ENCODE measurements at places on chromosomes 7 and 10.

- peak; percentile 77 for DNase-seq
Measured at GRCh38 chr7:98168181-98168903, 42.9 kb upstream of the BHLHA15 start.

DNA sequence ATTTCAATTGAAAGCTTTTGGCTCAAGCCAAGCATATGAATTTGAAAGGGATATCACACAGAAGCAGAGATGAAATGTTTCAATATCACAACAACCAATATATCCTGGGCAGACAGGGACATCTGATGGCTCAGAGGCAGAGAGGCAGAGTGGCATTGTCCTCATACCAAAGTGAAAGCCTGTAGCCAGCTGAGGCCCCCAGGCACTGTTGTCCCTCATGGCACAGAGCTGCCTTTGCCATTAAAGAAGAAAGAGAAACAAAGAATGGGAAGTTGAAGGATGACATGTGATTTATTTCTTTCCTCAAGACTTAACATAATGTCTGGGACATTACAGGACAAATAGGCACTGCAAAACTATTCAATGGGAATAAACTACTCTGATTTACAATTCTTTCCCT lies 504.3 kb upstream of the PCDH15 start:
- no peak for DNase-seq

GRCh38 chr10:124124123-124124768 lies 30.8 kb upstream of the CHST15 start:
- DNase-seq = no peak

DNA sequence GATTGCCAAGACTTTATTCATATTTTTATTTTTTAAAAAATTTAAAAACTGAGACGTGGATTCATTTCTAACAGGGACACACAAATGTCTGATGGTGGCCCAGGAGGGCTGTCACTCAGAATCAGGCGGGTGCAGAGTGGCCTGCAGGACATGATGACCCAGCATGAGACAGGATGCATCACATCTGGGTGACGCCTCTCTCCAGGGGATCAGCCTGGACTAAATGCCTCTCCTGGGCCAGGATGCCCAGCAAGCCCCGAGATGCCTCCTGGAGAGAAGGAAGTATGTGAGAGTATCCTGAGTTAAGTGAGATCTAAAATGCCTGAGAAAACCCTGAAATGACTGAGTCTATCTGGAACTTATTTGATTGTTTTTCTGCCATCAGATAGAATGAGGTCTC lies 16.9 kb upstream of the MTURN start:
- DNase-seq = no peak

DNA sequence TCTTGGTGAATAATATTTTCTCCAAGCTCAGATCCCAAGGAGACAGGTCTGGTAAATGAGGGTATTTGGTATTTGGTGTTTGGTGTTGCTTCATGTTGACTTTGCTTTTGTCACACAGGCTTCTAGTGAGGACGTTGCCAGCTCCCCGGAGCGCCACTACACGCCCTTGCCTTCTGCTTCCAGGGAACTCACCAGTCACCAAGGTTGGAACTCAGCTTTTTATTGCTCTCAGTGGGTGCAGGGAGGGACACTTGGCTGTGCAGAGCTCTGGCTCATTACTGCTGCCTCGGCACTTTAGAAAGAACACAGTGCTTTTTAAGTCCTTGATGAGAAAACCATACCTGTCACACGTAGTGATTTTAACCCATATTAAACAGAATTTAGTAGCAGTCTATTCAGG lies 892.9 kb downstream of the LRMDA start:
- DNase-seq = no peak

- no peak for DNase-seq
Measured at GRCh38 chr10:53033396-53033795, 260.8 kb upstream of the MBL2 start.

DNA sequence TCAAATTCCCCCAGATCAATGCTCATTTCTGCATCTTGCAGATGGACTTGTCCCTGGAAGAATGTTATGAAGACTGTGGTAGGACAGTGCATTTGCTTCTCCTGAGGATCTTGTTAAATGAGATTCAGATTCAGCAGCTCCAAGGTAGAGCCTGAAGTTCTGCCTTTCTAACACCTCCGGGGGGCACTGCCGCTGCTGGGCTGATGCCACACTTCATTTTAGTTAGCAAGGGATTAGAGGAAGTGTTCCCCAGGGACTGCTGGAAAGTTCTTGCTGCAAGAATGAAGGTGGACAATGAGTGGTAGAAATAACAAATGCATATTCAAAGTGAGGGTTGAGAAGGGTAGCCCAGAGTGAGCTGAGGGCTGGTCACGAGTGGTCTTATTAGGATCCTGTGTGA lies 434.3 kb upstream of the AKR1E2 start:
- no peak for DNase-seq

- DNase-seq = no peak
Measured at GRCh38 chr7:37671876-37672275, 11.7 kb upstream of the GPR141 start.

DNA sequence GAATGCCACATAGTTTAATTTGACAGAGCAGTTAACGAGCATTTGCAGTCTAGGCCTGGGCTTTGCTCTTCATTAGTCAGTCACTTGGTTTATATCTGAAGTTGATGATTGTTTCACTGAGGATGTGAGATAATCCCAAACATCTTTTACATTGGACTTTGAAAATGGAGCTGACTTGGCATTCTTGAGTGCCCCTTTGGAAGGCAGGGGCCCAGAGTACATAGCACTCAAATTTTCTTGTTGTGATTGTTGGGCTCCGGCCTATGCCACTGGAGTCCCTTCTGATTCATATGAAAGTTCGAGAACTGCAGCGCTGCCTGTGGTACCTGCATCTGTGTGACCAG lies 21.9 kb downstream of the DNAJB6 start:
- no peak for DNase-seq

DNA sequence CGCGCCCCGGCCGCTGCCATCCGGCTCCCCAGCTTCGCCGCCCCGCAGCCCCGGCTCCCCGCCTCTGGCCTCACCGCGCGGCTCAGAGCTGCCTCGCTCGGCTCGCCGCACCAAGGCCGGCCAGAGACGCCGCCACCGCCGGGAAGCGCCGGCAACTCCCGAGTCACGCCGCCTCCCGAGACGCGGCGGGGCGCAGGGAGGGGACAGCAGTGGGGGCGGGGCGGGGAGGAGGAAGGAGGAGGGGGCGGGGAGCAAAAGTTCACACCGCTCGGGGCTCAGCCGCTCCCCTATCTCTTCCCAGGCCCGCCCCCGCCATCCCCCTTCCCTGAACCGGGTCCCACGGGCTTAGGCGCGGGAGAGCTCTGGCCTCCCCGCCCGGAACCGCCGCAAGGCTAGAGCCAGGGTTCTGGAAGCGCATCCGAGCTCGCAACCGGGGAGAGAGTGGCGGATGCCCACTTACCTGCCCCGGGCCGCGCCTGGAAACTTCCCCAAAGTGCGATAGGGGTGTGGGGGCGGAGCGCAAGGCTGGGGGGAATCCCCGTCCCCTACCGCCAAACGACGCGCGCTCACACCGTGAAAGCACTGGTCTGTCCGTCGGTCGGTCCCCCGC lies 1.0 kb downstream of the CHST15 start:
- DNase-seq = no peak

DNA sequence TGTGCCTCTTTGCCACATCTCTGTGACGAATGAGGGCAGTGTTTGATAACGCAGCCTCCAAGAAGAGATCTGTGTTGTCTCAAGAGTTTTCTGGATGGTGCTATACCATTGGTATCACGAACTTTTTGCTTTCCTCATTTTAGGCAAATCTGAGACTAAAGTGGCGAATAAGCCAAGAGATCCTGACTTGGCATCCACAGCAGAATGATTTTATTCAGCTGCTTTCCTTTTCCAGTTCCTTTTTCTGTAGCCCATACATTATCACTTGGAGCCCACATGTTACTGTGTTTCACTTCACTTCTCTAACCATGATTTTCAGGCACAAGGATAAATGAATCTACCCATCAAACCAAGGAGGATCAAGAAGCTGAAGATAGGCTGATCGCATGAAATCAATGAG lies 177.9 kb upstream of the PTN start:
- DNase-seq = no peak

DNA sequence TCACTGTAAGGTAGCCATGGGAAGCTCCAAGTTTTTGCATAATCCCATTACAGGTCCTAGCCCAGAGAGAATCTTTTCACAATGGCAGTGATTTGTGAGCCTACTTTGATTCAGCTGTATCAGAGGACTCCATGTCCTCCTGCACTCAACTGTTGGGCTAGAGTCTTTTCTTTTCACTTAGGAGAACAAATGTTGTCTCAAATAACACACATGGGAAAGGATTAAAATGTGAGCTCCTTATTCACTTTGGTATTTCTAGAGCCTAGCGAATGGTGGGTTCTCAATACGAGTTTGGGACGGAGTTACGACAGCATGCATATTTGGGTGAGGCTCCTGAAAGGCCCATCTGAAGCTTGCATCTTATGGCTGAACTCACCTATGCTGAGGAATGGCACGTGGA lies 183.5 kb upstream of the STEAP4 start:
- no peak for DNase-seq

- DNase-seq = no peak
Measured at GRCh38 chr7:100191775-100192174, 14.1 kb downstream of the STAG3 start.

DNA sequence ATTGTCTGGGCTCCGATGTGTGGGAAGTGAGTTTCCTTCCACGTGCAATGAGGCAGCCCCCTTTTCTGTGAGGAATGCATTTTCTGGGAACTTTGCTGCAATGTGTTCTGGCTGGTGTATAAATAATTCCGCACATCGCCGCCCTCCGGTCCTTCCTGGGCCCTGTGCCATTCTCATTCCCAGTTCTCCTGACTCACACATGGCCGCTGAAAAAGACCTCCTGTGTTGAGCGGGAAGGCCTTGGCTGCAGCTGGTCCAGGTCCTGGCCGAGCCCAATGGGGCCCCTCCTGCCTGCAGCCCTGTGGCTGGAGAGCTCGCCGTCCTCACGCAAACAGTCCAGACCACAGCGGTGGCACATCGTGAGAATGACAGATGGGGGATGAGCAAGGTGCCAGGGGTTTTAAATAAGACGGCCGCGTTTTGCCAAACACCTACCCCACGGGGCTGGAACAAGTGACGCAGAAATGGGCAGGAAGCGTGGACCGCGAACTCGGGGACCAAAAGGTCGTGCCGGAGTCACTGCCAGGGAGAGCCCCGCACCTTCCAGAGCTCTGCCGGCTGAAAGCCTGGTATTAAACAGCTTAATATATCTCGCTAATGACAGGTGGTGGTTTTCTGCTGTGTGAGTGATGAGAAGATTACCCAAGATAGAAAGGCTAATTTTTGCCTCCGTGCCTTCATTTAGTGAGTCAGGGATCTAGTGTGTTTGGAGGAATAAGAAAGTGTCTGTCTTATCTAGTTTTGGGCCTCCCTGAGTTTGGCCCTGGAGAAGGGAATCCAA lies 37.0 kb downstream of the FAM20C start:
- DNase-seq = no peak

GRCh38 chr7:50729962-50730361 lies 52.7 kb downstream of the GRB10 start:
- DNase-seq = no peak

DNA sequence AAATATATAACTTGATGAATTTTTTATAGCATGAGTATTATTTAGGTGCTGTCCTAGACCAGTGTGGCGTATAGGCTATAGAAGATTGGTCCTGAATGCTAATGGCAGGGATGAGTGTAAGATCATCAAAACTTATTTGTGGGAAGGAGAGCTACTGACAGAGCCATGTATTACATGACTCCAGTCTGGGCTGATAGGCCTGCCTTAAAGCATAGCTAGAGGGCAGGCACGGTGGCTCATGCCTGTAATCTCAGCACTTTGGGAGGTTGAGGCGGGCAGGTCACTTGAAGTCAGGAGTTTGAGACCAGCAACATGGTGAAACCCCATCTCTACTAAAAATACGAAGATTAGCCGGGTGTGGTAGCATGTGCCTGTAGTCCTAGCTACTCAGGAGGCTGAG lies 198.1 kb upstream of the KLF14 start:
- no peak for DNase-seq

GRCh38 chr7:102061981-102062390 lies 224.7 kb upstream of the SH2B2 start:
- DNase-seq = no peak

DNA sequence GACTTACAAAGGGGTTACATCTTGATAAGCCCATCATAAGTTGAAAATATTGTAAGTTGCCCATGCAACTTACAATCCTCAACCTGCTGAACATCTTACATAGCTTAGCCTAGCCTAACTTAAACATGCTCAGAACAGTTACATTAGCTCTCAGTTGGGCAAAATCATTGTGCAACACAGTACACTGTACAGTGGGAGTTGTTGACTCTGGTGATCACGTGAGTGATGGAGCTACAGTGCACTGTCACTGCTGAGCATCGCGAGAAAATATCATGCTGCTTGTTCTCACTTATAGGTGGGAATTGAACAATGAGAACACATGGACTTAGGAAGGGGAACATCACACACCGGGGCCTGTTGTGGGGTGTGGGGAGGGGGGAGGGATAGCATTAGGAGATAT lies 214.9 kb upstream of the ZMIZ1 start:
- no peak for DNase-seq

- no peak for DNase-seq
Measured at GRCh38 chr10:69913606-69914382, 112.1 kb downstream of the COL13A1 start.

- DNase-seq = no peak
Measured at GRCh38 chr7:92359801-92360200, 87.5 kb upstream of the GATAD1 start.

GRCh38 chr7:1544178-1544895 lies 11.7 kb downstream of the TMEM184A start:
- DNase-seq = no peak

- DNase-seq = no peak
Measured at GRCh38 chr7:13161125-13161524, 473.7 kb downstream of the ARL4A start.

GRCh38 chr10:101956898-101957297 lies 99.1 kb downstream of the ARMH3 start:
- DNase-seq = no peak

DNA sequence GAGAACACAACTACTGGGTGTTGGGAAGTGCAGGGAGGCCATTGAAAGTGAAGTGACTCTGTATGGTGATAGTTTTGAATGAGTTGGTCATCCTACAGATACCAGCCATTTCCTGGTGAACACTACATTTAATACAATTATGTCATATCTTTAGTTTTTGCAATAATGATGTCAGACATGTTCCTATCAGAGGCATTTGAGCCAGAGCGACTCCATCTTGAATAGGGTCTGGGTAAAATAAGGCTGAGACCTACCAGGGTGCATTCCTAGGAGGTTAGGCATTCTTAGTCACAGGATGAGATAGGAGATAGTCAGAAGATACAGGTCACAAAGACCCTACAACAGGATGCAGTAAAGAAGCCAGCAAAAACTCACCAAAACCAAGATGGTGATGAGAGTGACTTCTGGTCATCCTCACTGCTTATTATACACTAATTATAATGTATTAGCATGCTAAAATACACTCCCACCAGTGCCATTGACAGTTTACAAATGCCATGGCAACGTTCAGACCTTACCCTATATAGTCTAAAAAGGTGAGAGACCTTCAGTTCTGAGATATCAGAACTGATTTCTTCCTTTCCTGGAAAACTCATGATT lies 28.2 kb downstream of the ADK start:
- no peak for DNase-seq

GRCh38 chr7:50783801-50784507 lies 1.3 kb upstream of the GRB10 start:
- DNase-seq = no peak

GRCh38 chr10:24695452-24695851 lies 28.2 kb downstream of the ARHGAP21 start:
- DNase-seq = no peak
